HCT116 (cell line): ENCODE measurements at places on chromosomes 2 and 18.

- no peak for DNase-seq
Measured at GRCh38 chr18:58058720-58059119, 14.7 kb downstream of the NEDD4L start.

DNA sequence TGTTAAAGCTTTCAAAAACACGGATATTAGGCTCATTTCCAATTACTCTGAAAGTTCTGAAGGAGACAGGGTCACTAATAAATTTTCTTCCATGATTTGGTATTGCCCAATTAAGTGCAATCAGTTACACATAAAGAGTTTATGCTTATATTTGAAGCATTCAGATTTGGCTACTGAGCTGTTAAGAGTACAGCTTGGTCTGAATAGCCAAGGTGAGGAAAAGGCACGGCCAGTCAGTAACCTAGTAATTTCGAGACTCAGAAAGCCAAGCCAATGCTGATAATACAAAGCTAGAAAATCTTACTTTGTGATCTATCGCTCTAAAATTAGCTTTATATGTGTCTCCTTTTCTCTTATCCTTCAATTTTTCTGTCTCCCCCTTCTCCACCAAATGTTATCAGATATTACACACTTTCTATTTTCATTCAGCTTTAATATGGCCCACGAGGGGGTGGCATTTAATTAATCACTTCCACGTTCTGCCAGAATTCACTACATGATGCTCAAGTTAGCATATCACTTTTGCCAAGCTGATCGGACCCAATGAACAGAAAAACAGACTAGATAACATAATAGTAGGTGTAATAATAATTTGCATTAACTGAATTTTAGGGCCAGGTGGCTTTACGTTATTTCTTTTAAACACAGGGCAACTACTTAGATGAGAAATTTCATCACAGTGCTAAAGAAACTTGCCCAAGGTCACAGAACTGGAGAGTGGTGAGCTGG, 138.4 kb downstream of the TCF4 start:
- DNase-seq, result no peak

- DNase-seq, result no peak
Measured at GRCh38 chr2:240166761-240167587, 26.5 kb upstream of the OTOS start.

DNA sequence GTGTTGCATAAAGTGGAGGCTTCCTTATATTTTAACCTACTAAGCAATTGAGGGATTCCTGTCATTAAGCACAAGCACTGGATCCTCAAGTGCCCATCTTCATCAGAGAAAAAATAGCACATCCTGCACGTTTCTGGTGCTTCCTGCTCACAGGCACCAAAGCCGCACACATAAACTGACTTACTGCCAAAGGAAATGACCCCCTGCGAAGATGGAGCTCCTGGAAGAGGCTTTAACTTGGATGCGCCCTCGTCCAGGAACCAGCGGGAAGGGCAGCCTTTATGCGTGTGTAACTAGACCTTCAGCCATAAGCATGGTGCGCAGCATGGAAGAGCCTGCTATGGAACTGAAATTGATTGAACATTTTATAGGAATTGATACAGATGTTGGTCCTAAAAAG, 188.7 kb downstream of the FTCDNL1 start:
- no peak for DNase-seq

DNA sequence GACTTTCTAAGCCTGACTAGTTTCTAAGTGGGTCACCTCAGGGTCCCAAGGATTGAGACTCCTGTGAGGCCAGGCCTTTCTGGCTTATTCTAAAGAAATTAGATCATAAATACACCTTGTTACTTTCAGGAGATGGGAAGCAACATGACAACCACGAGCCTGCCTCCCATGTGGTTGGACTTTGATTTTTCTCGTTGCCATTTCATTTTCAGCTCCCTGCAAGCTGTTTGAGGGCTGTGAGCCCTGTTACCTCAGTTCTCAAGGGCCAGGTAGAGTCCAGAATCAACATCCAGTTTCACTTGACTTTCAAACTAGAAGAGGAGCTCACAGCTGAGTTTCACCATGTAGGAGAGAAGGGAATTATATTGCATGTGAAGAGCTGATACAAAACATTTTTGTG, 159.8 kb upstream of the BCL2L11 start:
- DNase-seq, result no peak

DNA sequence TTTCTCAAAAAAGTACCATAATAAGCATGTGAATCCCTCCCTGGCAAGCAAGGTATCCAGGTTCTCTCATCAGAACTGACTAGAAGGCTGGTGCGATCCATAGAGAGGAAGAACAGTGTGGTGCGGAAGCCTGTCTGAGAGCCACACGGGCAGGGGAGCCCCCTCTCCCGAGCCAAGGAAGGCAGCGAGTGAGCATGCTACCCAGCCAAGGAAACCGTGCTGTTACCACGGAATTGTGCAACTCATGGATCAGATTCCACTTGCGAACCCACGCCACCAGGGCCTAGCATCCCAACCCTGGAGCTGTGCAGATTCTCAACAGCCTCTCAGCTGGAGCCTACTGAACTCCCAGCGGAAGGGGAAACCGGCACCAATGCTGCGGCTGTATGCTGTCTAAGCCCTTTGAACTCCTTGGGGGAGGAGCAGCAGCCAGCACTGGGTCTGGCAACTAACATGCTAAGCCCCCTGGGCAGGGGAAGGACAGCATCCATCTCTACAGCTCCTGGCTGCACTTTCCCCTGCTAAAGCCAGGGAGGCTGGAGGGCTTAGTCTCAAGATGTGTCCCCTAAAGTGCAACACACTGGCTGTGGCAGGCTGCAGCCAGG, 823.1 kb downstream of the EPHA4 start:
- no peak for DNase-seq

GRCh38 chr2:136424112-136424511, 306.2 kb upstream of the CXCR4 start:
- no peak for DNase-seq

- DNase-seq, result no peak
Measured at GRCh38 chr2:197198890-197199289, 111.7 kb downstream of the ANKRD44 start.

DNA sequence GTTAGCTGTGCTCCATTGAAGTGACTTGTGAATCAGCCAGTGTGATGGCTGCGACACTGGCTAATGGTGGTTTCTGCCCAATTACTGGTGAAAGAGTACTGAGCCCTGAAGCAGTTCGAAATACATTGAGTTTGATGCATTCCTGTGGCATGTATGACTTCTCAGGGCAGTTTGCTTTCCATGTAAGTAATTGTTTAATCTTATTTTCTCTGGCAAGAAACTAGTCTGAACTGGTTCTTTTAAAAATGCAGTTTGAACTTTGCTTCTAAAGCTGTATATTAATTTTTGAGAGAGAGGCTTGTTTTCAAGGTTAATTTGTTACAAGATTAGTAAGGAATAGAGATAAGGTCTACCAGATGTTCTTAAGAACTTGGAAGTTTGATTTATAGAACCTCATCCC, 46.7 kb downstream of the GLS start:
- no peak for DNase-seq

DNA sequence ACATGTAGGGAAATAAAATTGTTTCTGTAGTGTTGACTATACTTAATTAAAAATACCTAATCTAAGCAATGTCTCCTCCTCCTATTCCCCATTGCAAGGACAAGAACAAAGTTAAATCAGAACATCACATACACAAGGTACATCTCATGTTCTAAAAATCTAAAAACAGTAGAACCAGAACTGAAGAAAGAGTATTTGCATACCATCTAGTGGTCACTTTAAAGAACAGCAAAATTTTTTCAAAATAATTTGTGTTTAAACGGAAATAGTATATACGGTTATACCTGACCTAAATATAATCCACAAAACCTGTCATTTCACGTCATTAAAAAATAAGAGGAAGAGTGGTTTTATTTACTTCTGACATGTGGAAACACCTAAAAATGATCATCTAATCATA, 294.3 kb upstream of the KCNH7 start:
- DNase-seq, result peak; percentile 4

- DNase-seq, result peak; percentile 95
Measured at GRCh38 chr2:121075006-121075551, 209.9 kb downstream of the TFCP2L1 start.
